ENCODE measurements at places on chromosomes 7 and 10.

DNA sequence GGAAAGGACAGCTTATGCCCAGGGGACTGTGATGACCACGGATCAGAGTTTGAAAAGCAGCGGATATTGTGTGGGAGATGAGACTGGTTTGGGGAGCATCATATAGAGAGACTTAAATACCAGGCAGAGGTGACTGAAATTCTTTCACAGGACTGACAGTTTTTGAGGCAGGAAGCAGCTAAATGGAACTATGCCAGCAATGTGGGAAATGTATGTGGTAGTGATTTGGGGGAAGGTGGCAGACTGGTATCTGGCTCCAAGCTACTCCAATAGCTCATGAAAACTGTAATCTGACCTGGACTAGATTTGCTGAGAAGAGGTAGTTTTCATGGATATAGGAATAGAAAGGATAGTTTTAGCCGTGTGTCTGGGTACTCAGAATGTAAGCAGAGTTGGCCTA is 592.6 kb downstream of the REEP3 start:
- DNase-seq = no peak

- DNase-seq = no peak
Measured at GRCh38 chr10:33016988-33017387, 59.0 kb upstream of the ITGB1 start.

GRCh38 chr7:151018421-151019129 is 5.7 kb downstream of the ATG9B start:
- peak; percentile 61 for DNase-seq

DNA sequence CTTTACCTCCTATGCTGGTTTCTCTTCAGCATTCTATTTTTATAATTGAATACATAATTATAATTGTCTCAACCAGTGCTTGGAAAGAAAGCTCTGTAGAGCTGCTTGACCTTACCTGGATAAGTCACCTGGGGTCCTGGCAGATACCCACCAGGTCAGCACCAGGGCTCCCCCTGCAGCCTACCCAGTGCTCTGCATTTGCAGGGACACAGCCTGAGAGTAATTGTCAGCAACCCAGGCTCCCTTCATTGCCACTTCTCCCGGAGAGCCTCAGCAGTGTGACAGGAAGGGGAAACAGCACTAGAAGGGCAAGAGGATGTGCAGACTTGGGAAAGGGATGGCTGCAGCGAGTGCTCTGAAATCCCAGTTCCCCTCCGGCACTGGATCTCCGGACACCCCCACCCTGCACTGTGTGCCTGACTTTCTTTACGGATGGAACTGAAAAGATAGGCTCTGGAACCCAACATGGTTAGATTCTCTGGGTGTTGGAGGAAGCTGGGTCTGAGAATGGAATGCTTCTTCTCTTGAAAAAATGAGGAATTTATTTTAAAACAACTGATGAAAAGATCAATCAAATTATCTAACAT is 11.4 kb upstream of the PAX4 start:
- no peak for DNase-seq

GRCh38 chr7:116209561-116210070 is 723 bp upstream of the TES start:
- no peak for DNase-seq

DNA sequence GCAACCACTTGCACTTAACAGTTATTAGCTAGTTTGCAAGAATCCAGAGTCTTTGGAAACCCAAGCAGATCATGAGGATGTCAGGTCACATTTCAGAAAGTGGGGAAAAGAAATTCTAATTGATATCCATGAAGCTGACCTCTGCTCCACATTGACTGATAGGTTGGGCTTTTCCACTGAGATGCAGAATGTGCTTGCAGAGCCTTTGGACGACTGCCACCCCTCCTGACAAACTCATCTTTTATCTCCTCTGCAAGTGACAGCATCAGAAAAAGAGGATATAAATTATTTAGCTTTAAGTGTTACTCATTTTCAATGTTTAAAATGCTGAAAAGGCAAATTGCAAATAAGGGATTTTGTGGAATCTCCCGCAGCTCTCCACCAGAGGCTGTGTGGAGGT is 75.3 kb downstream of the C10orf90 start:
- no peak for DNase-seq

- DNase-seq = no peak
Measured at GRCh38 chr10:101112799-101113594, 18.1 kb upstream of the TLX1 start.
